Aorta (tissue), 5 donors: ENCODE measurements at places on chromosomes 1 and 21. TPM values are rescaled to one million over a fixed set of nuclear protein-coding genes. Genes with fewer than 3 reads are reported as not detected.

DNA sequence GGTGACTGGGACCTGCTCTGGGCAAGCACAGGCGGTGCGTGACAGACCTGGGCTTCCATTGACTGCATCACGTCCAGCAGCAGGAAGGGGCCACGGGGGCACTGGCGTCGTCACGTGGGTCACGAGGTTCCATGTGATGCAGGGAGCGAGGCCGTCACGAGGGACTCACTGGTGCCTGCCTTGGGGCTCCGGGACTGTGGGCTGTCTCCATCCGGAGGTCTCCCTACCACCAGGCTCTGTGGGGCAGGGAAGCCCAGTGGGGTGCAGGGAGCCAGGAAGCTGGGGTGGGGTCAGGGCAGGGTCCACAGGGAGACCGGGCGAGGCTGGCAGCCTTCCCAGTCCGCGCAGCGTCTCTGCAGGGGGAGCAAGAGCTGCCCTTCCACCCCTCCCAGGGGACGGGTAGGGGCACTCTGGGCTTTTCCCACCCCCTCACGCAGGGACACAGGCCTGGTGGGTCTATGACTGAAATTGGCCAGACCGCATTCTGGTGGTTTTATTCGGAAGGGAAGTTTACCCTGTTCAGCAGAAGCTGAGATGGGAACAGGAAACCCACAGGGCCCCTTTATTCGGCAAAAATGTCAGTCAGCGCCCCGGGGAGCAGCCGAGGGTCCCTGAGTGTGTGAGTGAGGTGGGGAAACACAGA, 416 bp upstream of the TNFRSF14 start:
- DNase-seq = peak; percentile 91

The TMEM52 gene
- not detected for polyA plus RNA-seq

The KCNA3 gene
- polyA plus RNA-seq = not detected

GRCh38 chr1:196955926-196956325, 12.4 kb downstream of the CFHR2 start:
- DNase-seq = no peak

- peak; percentile 53 for DNase-seq
Measured at GRCh38 chr1:18732686-18733085, 102.0 kb downstream of the PAX7 start.

DNA sequence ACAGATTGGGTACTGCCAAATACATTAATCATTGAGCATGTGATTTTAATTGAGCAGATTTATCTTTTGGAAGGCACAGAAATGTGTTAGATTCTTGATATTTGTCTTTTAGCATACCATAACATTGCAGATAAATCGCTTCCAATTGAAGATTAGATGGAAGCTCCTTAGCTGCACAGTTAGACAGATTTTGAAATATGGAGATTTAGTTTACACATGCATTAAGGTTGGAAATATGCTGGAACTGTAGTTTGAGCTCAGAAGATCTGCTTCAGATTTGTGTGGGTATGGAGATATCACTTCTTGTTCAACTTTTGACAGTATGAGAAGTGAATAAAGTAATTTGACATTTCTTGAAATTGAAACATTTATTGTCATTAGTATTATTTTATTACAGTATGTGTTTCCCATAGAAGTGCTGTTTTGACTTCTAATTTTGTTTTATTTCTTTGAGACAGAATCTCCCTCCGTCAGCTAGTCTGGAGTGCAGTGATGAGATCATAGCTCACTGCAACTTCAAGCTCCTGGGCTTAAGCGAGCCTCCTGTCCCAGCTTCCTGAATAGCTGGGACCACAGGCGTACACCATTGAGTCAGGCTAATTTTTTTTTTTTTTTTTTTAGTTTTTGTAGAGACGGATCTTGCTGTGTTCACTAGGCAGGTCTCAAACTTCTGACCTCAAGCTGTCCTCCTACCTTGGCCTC, 29.1 kb downstream of the THRAP3 start:
- no peak for DNase-seq

DNA sequence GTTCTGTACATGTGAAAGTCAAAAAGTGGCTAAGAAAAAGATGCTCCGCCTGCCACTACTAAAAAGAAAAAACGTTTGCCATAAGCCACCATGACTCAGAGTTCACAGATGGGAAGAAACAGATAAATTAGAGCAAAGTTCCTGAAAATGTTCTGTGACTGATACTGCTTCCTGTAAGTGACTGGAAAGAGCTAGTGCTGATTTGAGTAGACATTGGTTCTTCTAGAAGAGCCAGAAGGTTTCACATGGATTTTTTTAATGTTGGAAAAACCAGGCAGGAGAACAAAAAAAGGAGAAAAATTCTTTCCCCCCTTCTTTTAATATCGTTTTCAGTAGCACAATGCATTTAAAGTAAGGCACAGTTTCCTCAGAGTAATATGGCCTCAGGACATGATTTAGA, 221.4 kb downstream of the HLX start:
- no peak for DNase-seq

- DNase-seq = no peak
Measured at GRCh38 chr1:174007851-174008250, 14.3 kb downstream of the RC3H1 start.

GRCh38 chr21:43818685-43819084, 29.3 kb downstream of the RRP1 start:
- DNase-seq = peak; percentile 27

The RGS13 gene
- polyA plus RNA-seq = 0.64 TPM

DNA sequence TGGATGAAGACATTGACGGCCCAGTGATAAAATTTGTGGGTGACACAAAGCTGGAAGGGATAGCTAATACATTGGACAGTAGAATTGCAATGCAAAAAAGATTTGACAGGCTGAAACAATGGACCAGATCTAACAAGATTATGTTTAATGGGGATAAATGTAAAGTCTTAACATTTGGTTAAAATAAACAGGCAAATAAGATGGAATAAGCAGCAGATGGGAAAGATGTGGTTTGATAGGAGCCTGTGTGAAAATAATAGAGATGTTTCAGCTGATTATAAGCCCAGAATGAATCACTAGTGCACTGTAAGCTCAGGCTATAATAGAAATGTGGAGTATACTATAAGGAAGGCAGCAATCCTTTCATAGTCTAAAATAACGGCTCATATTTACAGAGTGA, 66.2 kb upstream of the NHLH2 start:
- DNase-seq = no peak

DNA sequence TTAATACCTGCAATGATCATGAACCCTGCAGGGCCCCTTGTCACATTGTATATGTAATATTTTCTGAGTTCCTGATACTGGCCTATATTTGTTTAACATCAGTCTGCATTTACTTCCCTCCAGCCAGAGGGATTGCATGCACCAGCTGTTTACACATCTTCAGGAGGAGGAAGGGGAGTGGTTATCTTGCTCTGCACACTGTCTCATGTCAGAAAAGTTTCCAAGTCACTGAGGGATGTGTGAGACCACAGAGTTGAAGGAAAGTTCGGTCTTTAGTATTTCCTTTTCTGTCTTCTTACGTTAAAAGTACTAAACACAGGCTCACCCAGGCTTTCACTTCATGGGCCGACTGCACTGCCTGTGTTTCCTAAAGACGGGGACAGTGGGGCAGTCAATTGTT, 574.1 kb downstream of the LMO4 start:
- no peak for DNase-seq

DNA sequence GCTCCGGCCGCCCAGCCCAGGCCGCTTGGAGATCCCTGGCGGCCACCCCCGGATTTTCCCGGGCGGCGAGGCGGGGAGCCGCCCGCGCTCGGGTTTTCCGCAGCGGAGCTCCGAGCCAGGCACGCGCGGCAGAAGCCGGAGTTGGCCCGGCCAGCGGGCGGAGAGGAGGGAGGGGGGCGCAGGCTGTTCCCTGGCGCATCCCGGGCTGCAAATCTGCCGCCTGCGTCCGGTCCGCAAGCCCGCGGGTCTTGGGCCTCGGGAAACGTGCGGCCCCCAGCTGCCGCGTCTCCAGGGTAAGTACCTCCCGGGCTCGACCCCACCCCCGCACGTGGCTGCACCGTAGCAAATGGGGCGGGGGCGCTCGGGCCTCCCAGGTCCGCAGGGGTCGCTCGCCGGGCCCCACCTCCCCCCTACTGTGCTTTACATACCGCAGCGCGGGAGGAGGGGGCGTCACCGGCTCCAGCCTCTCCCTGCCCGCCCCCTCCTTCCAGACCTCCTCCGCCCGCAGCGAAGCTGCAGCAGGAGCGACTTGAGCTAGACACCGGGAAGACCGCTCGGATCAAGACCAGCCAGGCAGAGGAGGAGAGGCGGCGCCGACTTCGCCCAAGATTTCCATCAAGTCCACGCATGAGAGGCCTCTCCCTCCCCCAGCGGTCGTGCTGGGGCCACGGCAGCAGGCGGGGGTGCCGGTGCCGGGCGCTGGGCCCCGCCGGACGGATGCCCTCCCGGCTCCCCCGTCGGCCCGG, 1.6 kb downstream of the TMEM200B start:
- DNase-seq = peak; percentile 74

- no peak for DNase-seq
Measured at GRCh38 chr1:171948511-171948910, 107.2 kb downstream of the DNM3 start.

- no peak for DNase-seq
Measured at GRCh38 chr1:57329001-57329527, 94.8 kb downstream of the DAB1 start.

- DNase-seq = no peak
Measured at GRCh38 chr1:51453010-51453409, 66.1 kb downstream of the EPS15 start.

DNA sequence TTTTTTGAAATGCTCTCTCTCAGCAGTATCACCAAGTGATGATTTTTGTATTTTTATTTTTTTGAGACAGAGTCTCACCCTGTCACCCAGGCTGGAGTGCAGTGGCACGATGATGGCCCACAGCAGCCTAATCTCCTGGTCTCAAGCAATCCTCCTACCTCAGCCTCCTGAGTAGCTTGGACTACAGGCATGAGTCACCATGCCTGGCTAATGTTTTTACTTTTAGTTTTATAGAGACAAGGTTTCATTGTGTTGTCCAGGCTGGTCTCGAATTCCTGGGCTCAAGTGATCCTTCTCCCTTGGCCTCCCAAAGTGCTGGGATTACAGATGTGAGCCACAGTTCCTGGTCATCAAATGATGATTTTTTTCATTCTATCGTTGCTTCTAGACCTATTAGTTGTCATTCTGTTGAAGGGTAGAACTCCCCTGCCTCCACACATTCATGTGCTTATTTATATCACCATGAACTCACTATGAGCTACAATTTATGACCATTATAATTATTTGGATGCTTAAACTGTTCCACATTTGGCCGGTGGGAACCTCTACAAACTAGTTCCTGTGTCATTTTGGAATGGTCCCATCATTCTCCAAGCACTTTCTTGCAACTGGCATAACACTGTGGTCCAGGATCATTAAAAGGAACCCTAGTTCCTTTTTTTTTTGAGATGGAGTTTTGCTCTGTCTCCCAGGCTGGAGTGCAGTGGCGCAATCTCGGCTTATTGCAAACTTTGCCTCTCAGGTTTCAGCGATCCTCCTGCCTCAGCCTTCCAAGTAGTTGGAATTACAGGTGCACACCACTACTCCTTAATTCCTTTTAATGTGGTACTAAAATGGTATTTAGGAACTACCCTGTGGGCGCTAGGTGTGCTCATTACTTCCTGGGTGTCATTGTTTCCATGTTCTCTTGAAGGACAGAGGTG, 20.2 kb upstream of the TOR3A start:
- DNase-seq = no peak

DNA sequence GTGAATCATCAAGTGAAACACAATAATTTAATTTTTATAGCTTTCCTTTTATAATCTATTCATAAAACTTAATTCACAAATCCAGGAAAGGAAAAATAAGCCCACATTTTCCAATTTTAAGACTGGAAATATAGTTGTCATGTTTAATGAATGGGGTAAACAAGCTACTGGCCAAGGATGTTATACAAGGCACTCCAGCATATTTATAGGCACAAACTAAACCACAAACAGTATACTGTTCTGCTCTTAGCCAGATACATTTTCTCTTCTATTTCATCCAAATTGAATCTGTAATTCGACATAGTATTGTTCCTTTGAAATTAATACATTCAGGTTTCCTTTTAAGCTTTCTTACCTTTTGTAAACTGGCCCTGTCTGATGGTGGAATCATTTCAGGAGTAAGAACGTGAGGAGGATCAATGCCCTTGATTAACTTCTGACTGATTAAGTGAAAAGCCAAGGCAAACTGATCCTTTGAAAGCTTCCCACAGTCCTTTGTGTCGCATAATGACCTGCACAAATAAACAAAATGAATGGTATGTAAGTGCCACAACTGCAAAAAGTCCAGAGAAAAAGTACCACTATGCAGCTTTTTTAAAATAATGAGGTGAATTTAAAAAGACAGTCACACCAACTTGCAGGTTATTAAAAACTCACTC, 74.4 kb downstream of the EPS15 start:
- no peak for DNase-seq

- DNase-seq = no peak
Measured at GRCh38 chr1:156750191-156750672, 1.2 kb downstream of the HDGF start.

DNA sequence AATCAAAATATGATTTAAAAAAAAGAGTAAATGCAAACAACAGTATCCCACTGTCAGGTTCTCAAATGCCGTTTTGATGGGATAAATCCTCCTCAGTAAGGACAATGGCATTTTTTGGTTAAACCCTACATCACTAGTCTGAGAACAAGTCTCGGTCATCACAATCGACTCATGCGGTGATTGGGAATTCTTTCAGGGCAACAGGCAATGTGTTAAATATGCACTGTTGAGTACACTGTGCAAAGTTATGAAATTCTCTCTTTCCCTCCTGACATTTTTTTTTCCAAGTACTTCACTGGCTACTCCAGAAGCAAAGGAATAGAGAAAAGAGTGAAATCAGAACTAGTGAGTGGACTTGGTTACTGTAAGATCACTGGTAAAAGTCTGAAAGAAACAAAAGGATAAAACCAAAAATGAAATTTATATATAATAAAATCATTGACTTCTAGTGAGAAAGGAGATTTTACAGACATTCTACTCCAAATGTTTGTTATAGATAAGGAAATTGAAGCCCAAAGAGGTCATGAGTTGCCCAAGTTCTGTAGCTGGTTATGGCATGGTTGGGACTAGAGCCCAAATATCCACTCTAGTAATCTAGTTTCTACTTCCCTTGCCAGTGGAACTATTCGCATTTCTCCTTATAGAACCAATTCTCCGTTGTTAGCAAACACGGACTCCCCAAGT, 111.3 kb downstream of the TGFBR3 start:
- DNase-seq = no peak

DNA sequence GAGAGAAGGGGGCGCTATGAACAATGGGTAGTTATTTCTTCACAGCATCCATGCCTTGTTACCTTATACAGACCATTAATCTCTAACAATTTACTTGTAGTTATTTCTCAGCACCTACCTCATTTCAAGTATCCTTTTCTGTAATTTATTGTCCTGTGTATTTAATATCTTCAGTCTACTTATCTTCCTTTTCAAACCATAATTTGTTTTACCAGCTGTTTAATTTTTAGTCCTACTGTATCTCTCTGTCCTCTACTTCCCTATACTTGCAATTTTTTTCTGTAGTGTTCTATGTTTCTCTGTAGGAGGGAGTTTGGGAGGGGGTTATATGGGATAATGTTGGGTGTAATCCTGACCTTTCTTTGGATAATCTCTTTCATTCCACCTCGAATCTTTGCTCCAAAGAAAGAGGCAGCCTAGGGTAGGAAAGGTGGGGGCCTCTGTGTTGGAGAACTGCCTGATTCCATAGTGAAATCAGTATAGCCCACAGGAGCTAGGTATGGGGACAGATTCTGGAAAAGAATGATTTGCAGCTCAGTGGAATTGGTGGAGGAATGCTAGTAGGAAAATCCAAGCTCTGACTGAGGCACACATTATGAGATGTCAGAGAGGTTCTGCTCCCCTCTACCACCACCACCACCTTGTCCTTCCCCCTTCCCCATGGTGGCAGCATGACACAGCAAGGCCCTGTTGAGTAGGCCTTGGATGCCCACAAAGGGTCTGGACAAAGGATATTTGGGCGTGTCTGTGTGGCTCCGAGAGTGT, 642 bp downstream of the MLLT11 start:
- DNase-seq = no peak

GRCh38 chr1:203536575-203536974, 42.6 kb downstream of the OPTC start:
- DNase-seq = no peak
